ENCODE measurements at places on chromosomes 2 and 18. TPM values are rescaled to one million over a fixed set of nuclear protein-coding genes. Genes with fewer than 3 reads are reported as not detected.

DNA sequence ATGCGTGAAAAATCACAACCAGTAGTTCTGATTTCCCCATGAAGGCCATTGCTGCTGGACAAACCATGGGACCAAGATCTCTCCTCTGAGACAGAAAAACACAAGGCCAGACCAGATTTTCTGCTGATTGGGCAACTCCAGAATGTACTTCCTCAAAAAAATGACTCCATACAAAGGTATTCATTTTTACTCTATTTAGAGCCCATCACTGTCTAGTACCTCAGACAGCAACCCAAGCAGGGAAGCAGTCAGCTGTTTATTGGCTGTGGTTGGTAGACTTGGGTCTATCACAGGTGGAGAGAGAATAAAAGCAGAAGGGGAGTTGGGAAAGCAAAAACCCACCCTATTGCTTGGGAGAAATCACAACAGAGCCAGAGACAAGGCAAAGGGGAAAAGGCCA lies 219.9 kb downstream of the PIK3C3 start:
- H3K4me1 ChIP-seq: no peaks in the 10 kb centered on the region
- H3K27ac ChIP-seq: no peak overlapping the region
- no peak for DNase-seq
- no peak overlapping the region for H3K4me3 ChIP-seq
- no peaks in the 10 kb centered on the region for H3K27me3 ChIP-seq
- H3K36me3 ChIP-seq: no peaks in the 10 kb centered on the region

- H3K36me3 ChIP-seq: no peaks in the 10 kb centered on the region
- H3K27me3 ChIP-seq: no peaks in the 10 kb centered on the region
- no peaks in the 10 kb centered on the region for H3K4me1 ChIP-seq
These were observed 1035.5 kb downstream of the SOCS6 start for GRCh38 chr18:71324356-71324755.

DNA sequence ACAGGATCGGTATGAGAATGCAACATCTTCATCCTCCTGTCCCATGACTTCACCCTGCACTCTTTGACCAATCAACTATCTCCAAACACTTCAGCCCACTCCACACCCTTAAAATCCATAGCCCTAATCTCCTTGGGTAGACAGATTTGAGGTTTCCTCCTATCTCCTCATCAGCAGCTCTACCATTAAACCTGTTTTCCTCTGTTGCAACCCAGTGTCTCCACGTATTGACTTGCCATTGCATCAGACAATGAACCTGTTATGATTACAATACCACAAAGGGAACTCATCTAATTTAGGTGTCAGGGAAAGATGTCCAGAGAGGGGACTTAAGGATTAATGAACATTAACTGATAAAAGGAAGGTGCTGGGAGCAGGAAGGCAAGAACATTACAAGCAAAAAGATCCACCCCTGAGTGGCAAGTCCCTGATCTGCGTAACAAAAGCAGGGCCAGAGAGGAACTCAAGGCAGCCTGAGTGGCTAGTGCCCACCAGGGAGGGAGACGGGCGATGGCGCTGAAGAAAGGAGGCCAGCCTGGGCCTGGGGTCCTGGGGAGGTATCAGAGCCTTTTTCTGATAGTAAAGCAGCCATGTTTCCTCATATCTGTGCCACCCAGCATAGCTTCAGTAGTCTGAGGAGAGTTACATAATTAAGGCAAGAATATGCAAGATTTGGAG lies 44.6 kb downstream of the AKAIN1 start:
- H3K4me3 ChIP-seq: no peak overlapping the region
- H3K27ac ChIP-seq: no peak overlapping the region
- no peaks in the 10 kb centered on the region for H3K27me3 ChIP-seq
- no peaks in the 10 kb centered on the region for H3K4me1 ChIP-seq
- no peaks in the 10 kb centered on the region for H3K36me3 ChIP-seq
- no peak for DNase-seq

Gene REG3A
- not detected for total RNA-seq

DNA sequence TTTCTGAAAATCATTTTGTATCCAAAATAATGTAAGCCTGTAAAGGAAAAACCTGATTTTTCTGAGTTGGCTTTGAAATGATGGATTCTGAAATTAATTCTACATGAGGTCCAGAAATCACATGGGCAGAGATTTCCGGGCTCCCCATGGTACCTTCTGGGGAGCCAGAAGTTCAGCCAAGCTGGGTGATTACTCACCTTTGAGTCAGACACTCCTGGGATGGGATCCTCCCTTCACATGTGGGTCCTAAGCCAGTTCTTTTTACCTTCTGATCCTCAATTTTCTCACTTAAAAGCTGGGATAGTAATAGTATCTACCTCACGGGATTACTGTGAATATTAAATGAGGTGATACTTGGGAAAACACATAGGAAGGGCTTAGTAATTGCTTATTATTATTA lies 179.8 kb upstream of the EPAS1 start:
- no peak overlapping the region for H3K4me3 ChIP-seq
- no peaks in the 10 kb centered on the region for H3K36me3 ChIP-seq
- H3K27ac ChIP-seq: no peak overlapping the region
- H3K4me1 ChIP-seq: no peaks in the 10 kb centered on the region
- peaks cover 5% of the 10 kb centered on the region for H3K27me3 ChIP-seq

Gene NEU2
- total RNA-seq: not detected

DNA sequence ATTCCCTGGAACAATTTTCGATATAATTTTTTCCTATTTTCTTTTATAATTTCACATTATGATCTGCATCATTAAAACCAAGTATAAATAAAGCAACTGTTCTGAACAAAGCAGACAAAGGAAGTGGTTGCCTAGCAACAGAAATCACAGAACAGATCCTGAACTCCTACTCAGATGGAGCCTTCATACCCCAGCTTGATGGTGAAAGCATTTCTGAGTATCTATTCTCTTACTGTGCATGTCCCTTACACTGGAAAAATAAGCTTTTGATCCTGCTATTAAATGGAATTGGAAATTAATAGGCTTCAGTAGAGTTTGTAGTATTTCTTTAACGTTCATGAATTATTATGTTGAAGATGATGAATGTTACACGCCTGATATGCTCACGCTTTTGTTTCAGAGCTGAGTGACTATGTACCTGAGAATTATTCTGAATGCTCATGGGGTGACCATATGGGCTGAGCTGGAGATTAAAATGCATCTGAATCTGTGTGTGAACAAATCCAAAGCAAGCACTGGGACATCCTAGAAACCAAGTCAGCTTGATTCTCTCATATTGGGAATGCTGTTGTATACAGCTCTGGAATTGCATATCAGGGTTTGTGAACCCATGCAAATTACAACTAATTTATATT lies 254.0 kb downstream of the KCNJ3 start:
- H3K4me3 ChIP-seq: no peak overlapping the region
- H3K36me3 ChIP-seq: no peaks in the 10 kb centered on the region
- H3K27me3 ChIP-seq: no peaks in the 10 kb centered on the region
- no peaks in the 10 kb centered on the region for H3K4me1 ChIP-seq
- no peak overlapping the region for H3K27ac ChIP-seq

Gene CNPPD1
- total RNA-seq: 72.2 TPM

GRCh38 chr18:25729072-25729471 lies 361.3 kb downstream of the SS18 start:
- DNase-seq: no peak
- no peak overlapping the region for H3K27ac ChIP-seq
- peaks cover 3% of the 10 kb centered on the region for H3K27me3 ChIP-seq
- H3K4me3 ChIP-seq: no peak overlapping the region
- no peaks in the 10 kb centered on the region for H3K4me1 ChIP-seq
- no peaks in the 10 kb centered on the region for H3K36me3 ChIP-seq

GRCh38 chr2:60299179-60299578 lies 254.3 kb downstream of the BCL11A start:
- no peak overlapping the region for H3K27ac ChIP-seq
- no peaks in the 10 kb centered on the region for H3K4me1 ChIP-seq
- DNase-seq: no peak
- peaks cover 2% of the 10 kb centered on the region for H3K27me3 ChIP-seq

DNA sequence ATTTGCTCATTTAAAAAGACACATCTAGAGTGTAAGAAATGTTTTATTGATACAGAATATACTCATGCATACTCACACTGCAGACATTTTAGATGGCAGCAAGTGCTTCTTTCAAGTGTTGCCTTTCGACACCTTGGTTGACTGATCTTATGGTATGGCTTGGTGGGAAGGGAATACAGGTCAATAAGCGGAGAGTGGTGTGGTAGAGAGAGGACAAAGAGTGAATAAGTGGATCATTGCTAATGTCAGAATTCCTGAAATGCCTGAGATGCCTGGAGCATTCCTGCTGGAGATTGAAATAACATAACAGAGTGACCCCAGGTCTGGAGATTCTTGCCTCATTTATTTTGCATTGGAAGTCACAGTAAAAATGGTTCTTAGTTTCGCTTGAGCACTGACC lies 76.7 kb downstream of the RND3 start:
- DNase-seq: no peak
- H3K36me3 ChIP-seq: no peaks in the 10 kb centered on the region
- no peaks in the 10 kb centered on the region for H3K4me1 ChIP-seq
- H3K27me3 ChIP-seq: no peaks in the 10 kb centered on the region
- H3K27ac ChIP-seq: no peak overlapping the region

Gene SERPINB3
- total RNA-seq: not detected

Gene RNU2-63P
- total RNA-seq: 32.9 TPM

Gene MROH2A
- not detected for total RNA-seq

DNA sequence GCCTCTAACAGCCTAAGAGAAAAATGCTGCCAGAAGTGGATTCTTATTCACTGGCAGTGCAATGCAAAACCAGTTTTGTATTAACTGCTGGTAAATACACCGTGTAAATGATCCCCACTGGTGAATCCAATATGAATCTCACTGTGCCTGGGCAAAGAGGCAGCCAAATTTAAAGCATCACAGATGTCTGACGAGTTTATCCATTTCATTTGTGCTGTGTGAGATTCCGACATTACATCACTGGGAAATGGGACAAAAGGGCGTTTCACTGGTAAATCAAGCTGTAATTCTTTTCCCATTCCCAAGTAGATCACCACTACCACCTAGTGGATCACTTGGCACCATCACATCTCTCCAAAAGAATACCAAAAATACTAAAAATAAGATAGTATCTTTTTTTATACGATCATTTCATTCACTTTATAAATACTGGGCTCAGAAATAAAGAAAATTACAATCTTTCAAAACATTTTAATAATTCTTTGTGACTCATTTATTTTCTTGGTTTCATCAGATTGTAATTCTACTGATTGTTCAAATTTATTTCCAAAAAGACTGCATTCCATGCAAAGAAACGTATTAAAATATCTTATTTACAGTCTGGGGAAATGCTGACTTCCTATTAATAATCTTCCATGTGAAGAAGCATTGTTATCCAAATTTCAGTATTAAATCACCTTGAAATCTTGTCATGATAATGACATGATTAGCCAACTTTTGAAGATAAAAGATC lies 125.6 kb downstream of the GRB14 start:
- no peaks in the 10 kb centered on the region for H3K36me3 ChIP-seq
- H3K27me3 ChIP-seq: no peaks in the 10 kb centered on the region
- no peak overlapping the region for H3K4me3 ChIP-seq
- H3K4me1 ChIP-seq: no peaks in the 10 kb centered on the region

- no peaks in the 10 kb centered on the region for H3K27me3 ChIP-seq
- peaks cover 30% of the 10 kb centered on the region for H3K36me3 ChIP-seq
- H3K4me1 ChIP-seq: peaks cover 67% of the 10 kb centered on the region
- no peak for DNase-seq
These were observed 38.2 kb downstream of the KCMF1 start for GRCh38 chr2:85009019-85009618.

Gene CRYGA
- total RNA-seq: not detected

Gene DSC1
- not detected for total RNA-seq

Gene POTEJ
- total RNA-seq: not detected

Gene EIF2B4
- 55.8 TPM for total RNA-seq

- H3K27me3 ChIP-seq: no peaks in the 10 kb centered on the region
- peak overlapping the region; percentile 47 for H3K4me3 ChIP-seq
- no peak for DNase-seq
- H3K36me3 ChIP-seq: peaks cover under 1% of the 10 kb centered on the region
These were observed 265.0 kb upstream of the TRIB2 start for GRCh38 chr2:12451726-12452125.

Gene SERPINB13
- total RNA-seq: not detected

DNA sequence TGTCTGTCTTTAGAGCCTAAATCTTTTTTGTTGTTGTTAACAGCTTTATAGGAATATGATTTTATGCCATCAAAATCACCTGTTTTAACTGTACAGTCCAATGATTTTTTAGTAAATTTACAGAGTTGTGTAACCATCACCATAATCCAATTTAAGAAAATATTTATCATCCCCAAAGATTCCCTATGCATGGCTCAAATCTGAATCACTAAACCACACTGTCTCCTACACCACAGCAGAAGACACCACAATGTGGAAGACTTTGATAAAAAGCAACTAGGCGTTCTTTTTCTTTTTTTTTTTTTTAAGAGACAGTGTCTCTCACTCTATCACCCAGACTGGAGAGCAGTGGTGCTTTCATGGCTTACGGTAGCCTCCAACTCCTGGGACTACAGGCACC lies 99.6 kb downstream of the TXNL1 start:
- H3K27me3 ChIP-seq: peaks cover 11% of the 10 kb centered on the region
- H3K27ac ChIP-seq: no peak overlapping the region
- H3K4me3 ChIP-seq: no peak overlapping the region
- H3K4me1 ChIP-seq: no peaks in the 10 kb centered on the region
- H3K36me3 ChIP-seq: no peaks in the 10 kb centered on the region

DNA sequence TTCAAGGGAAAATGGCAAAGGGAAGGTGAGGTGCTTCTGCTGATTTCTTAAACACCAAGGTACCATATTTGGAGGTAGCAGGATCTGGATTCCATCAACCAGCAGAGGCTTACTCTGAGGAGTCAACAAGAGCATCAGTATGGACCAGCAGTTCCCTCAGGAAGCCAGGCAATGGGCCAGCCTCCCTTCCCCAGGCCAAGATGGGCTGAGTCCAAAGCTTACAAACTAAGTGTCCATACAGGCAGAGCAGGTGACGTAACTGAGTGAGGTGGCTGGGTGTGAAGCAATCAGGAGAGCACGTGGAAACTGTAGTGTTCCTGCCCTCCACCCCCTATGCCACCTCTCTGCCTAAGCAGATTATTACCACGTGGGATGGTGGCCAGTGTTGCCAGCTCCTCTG lies 134.2 kb upstream of the HNRNPA3 start:
- peaks cover 15% of the 10 kb centered on the region for H3K27me3 ChIP-seq
- no peak for DNase-seq
- no peaks in the 10 kb centered on the region for H3K36me3 ChIP-seq
- no peak overlapping the region for H3K4me3 ChIP-seq
- H3K27ac ChIP-seq: no peak overlapping the region

GRCh38 chr2:66389651-66390131 lies 45.2 kb upstream of the MEIS1 start:
- H3K4me1 ChIP-seq: no peaks in the 10 kb centered on the region
- H3K36me3 ChIP-seq: no peaks in the 10 kb centered on the region
- H3K27ac ChIP-seq: no peak overlapping the region
- no peak for DNase-seq

DNA sequence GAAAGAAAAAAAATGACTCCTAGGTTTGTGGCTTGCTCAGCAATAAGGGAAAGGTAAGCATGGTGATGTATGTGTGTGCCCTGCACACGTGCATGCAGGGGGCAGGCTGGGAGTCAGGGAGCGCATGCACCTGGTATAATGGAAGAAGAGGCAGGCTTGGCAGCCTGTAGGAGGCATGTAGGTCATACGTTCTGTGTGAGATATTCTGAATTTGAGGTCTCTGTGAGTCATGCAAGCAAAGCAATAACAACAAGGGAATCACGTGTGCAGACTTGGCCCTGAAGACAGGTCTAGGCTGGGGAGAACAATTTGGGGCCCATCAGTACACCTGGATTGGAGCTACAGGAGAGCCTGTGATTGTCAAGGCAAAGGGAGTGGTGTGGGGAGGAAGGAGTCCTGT lies 94.5 kb upstream of the TTC39C start:
- no peak overlapping the region for H3K27ac ChIP-seq
- H3K36me3 ChIP-seq: no peaks in the 10 kb centered on the region
- DNase-seq: no peak

GRCh38 chr2:163703386-163703785 lies 32.4 kb downstream of the FIGN start:
- no peak for DNase-seq
- no peak overlapping the region for H3K4me3 ChIP-seq
- H3K4me1 ChIP-seq: no peaks in the 10 kb centered on the region
- H3K27ac ChIP-seq: no peak overlapping the region
- no peaks in the 10 kb centered on the region for H3K36me3 ChIP-seq
- H3K27me3 ChIP-seq: no peaks in the 10 kb centered on the region
